Activated CD4-positive, CD25-positive, alpha-beta regulatory T cell (primary cell): ENCODE measurements at places on chromosomes 5 and 9.

GRCh38 chr5:42500003-42500599 is 76.9 kb downstream of the GHR start:
- DNase-seq, result no peak

- DNase-seq, result no peak
Observed at GRCh38 chr9:106503759-106504158, 359.2 kb upstream of the ZNF462 start.

DNA sequence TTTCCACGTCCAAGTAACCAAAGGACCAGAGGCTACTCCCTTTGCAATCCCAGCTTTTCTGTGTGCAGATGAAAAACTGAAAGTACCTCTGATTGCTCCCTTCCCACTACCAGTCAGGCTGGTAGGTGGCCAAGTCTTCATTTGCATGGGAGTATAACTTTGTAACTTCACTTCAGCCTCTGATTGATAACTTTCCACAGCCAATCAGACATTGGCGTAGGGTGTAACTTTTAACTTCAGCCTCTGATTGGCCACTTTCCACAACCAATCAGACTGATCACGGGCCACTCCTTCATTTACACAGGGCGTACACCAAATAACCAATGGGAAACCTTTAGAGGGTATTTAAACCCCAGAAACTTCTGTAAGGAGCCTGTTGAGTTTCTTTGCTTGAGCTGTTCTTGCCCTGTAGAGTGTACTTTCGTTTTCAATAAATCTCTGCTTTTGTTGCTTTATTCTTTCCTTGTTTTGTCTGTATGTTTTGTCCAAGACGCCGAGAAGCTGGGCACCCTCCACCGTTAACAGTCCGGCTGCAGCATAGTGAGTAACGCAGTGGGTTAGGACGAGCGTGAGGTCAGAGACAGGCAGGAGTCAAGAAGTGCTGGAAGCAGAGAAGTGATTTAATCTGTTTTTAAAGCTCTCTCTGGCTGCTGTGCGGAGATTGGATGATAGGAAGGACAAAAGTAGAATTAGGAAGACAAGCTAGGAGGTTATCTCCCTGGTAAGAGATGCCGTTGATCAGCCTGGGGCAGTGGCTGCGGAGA is 3.5 kb upstream of the EXOSC2 start:
- no peak for DNase-seq

DNA sequence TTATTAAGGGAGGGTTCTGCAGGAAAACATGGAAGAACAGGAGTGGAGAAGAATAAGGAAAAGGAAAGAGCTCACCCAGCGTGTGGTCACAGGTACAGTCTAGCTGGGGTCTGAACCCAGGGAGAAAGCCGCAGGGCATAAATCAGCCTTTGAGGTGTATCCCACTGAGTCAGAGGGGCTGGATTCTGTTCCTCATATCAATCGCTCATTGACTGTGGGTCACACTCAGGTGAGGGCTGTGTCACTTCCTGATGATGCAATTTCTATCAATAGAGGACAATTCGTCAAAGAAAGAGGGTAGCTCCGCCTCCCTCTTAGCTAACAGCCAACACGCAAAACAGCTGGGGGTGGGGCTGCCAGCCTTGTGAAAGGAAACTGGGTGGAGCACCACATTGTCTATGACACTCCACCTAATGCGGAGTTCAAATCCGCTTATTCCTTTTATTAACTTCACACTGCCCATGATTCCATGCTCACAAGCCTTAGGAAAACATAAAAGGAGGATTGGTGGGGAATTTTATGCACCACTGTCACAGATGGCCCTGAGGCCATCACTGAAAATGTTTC is 176.2 kb downstream of the ICE1 start:
- DNase-seq, result no peak

DNA sequence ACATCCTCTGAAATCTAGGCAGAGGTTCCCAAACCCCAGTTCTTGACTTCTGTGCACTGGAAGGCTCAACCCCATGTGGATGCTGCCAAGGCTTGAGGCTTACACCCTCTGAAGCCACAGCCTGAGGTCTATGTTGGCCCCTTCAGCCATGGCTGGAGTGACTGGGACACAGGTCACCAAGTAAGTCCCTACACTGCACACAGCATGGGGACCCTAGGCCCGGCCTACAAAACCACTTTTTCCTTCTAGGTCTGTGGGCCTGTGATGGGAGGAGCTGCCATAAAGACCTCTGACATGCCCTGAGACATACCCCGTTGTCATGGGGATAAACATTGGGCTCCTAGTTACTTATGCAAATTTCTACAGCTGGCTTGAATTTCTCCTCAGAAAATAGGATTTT is 418.8 kb upstream of the CCNH start:
- DNase-seq, result no peak

DNA sequence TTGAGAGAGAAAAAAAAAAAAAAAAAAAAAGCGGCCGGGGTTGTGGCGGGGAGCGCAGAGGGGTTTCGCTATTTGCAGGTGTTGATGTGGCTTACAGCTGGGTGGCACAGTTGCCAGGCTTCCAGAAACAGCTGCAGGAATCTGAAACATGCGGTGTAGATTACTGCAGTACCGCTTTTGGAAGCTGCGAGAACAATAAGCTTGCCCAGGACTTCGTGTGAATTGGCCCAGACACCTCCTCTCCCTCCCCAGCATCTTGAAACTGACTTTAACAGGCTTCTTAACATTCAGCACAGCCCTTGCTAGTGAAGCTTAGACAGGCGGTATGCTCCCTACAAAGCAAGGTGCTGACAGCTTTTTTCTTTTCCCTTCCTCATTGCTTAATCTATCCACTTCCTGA is 104.0 kb downstream of the ATP10B start:
- DNase-seq, result no peak
